ENCODE measurements at places on chromosomes 1 and 21. TPM values are rescaled to one million over a fixed set of nuclear protein-coding genes. Genes with fewer than 3 reads are reported as not detected.
A peak's percentile ranks its signal among the peaks of the same experiment; 100 is the strongest.

The CACNA1S gene
- total RNA-seq = 0.04 TPM

The IFFO2 gene
- total RNA-seq = 7.5 TPM

The NBPF10 gene
- 0.31 TPM for total RNA-seq

DNA sequence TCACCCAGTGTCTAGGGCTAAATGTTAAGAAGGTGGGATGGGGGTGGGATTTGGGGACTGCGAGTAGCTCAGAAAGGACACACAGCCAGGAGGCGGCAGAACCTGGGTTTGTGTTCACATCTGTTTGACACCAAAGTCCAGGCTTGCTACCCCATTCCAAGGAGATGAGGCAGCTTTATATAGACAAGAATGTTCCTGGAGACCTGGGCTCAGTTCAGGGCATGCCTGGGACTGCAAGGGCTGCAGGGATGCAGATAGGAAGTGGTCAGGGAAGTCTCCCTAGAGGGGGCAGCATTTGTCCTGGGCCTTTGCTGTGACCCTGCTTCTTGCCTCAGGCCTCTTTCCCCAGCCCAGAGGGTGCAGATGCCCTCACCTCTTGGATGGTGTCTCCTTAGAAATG is 16.3 kb downstream of the PADI3 start:
- no peaks in the 10 kb centered on the region for H3K27me3 ChIP-seq
- H3K36me3 ChIP-seq = no peaks in the 10 kb centered on the region
- DNase-seq = peak; percentile 49
- no peaks in the 10 kb centered on the region for H3K4me1 ChIP-seq
- H3K27ac ChIP-seq = no peak overlapping the region

DNA sequence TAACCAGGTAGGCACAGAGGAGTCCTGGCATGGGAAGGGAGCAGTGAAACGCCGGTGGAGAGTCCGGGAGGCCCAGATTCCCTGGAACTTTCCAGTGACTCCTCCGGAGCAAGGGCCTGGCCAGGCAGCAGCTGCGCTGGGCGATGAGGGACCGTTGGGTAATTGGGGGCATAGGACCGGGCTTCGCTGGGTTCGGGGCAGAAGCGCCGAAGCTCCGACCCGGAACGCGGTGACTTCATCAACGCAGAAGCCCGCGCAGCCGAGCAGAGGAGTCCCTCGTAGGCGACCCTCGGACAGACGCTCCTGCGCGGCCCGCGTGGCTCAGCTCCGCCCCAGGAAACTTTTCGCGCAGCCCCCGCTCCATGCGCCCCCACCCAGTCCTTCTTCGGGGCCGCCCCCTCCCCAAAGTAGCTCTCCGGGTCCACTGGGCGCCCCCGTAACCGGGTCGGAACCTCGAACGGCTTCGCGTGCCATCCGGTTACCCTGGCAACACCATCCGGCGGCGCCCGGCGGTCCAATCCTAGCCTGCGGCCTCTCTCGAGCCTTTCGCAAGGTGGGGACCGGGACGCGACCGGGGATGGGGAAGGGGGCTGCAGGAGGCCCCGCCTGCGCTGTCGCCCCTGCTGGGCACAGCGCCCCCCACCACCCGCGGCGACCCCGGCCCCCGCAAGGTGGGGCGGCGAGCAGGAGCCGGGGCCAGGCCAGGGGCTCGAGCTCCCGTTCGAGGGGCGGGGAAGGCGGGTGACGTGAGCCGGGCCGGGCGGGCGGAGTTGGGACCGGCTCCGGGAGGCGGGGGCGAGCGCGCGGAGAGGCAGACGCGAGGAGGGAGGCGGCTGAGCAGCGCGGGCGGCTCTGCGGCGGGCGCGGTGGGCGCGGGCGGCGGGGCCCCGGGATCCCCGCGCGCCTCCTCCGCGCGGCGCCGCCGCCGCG is at the start of gene AJAP1:
Gene AJAP1, plus strand, starts transcription at position 814 of the 930 bp plus-strand sequence. CDS start 817 bp downstream, outside the sequence.
- no peak within 1 kb of the TSS for H3K27ac ChIP-seq
- no peaks in the 10 kb centered on the region for H3K36me3 ChIP-seq

- peak; percentile 76 for DNase-seq
- no peaks in the 10 kb centered on the region for H3K27me3 ChIP-seq
- H3K36me3 ChIP-seq = no peaks in the 10 kb centered on the region
- H3K27ac ChIP-seq = no peak overlapping the region
These were observed 357.1 kb downstream of the DISC1 start for GRCh38 chr1:231983588-231984193.

- no peak overlapping the region for H3K4me3 ChIP-seq
- no peak for DNase-seq
- no peaks in the 10 kb centered on the region for H3K36me3 ChIP-seq
- no peak overlapping the region for H3K27ac ChIP-seq
- peaks cover 22% of the 10 kb centered on the region for H3K4me1 ChIP-seq
These were observed 29.2 kb downstream of the OLFML3 start for GRCh38 chr1:114008480-114008941.

DNA sequence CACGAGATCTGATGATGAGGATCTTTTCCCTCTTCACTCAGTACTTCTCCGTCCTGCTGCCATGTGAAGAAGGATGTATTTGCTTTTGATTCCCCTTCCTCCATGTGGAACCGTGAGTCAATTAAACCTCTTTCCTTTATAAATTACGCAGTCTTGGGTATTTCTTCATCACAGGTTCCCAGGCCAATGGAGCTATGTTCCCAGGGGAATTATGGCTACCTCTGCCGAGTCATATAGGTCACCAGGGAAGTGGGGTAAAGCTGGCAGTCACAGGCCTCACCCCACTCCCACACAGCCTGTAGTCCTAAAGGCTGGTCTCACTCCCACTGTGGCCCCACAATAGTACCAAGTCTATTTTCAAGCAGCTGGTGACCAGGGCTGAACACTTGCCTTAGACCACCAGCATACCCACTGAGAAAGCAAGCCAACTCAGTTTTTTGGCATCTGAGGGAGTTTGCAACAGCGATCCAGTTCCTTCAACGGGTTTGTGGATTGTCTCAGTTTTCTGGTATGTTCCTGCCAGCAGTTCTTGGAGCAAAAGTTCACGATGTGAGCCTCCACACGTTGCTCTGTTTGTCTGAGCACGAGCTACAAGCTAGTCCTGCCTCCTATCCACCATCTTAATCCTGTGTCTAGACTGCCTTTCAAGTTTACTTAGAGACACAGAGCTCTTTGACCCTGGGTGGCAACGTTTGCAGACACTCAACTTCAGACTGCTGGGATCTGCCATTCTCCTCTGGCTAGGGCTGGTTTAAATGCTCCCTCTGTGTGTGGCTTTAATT is 104.5 kb downstream of the CENPF start:
- H3K36me3 ChIP-seq = no peaks in the 10 kb centered on the region
- H3K27me3 ChIP-seq = no peaks in the 10 kb centered on the region
- H3K4me3 ChIP-seq = no peak overlapping the region
- H3K27ac ChIP-seq = no peak overlapping the region
